Pulmonary artery endothelial cell (primary cell): ENCODE measurements at places on chromosomes 3 and 15. TPM values are rescaled to one million over a fixed set of nuclear protein-coding genes. Genes with fewer than 3 reads are reported as not detected.

DNA sequence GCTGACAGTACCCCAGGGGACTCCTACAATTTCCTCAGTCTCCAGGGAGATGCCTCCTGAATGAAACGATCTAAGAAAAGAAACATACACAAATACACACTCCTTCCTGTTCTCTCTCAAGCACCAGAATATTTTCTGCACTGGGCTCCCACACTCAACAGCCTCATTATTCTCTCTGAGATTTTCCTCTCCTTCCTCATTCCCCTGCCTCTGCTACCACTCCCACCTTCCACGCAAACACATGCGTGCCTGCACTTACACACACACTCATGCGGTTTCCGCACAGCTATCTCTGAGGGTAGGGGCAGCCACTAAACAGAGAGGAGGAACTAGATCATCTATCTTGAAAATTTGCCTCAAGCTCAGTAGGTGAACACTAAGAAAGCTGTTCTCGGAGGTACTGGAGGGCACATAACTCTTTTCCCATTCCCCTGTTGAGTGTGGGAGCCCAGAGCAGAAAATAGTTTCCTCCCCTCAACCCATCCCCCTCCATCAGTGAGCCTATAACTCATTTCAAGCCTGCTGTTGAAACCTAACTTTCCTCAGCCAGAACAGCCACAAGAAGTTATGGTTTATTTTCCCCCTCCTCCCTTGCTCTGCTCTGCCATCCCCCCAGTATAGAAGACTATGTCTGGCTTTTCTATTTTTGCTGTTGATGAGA is 30.5 kb upstream of the TIPARP start:
- DNase-seq = no peak

Gene SCG5
- 0.74 and 0.92 TPM in 2 replicates for total RNA-seq

DNA sequence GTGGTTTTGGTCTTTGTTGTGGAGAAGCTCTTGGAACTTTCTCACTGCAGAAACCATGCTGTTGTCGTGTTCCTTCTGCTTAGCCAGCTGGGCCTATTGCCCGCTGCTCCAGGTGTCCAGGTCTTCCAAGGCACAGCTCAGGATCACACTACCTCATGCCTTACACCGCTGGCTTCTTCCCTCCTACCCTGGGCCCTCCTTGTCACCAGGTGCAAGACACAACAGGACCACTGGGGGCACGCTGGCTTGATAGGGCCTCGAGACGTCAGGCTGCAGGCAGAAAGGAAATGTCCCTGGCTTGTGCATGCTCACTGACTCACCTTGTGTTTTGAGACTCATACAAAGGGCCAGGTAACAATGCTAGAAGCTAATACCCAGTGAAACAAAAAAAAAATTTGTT is 32.3 kb downstream of the PAQR9 start:
- no peak for DNase-seq

DNA sequence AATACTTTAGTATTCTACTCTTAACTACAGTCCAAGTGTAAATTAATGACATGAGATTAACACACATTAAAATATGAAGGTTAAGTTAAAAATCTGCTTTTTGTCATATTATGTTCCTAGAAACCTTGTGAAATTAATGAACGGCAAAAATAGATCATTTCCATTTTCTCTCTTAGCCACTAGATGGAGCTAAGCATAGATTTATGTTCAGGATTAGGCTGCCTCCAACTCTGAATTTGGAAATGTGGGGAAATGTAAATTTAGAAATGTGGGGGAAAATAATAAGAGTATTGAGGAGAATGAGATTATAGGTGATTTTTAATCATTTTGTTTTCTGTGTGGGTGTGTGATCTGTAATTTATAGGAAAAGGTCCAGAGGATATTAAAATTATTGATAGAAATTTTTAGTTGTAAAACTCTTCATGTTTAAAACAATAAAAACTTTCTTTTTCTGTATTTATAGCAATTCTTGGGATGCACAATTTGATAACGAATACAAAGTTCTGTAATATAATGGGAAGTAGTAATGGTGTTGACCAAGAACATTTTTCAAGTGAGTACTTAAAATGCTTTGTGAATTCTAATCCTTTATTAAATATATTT is 59.2 kb downstream of the TMOD3 start:
- no peak for DNase-seq
